Left renal pelvis (tissue), 4 donors: ENCODE measurements at places on chromosomes 1 and 21. TPM values are rescaled to one million over a fixed set of nuclear protein-coding genes. Genes with fewer than 3 reads are reported as not detected.

The LCE1B gene
- not detected for polyA plus RNA-seq

The LDLRAD1 gene
- polyA plus RNA-seq: not detected

GRCh38 chr1:209319057-209319432, 264.5 kb upstream of the CAMK1G start:
- no peak for DNase-seq

GRCh38 chr1:67824766-67825165, 8.5 kb downstream of the GNG12 start:
- no peak for DNase-seq

GRCh38 chr1:234756857-234757256, 146.9 kb upstream of the IRF2BP2 start:
- no peak for DNase-seq

- no peak for DNase-seq
Observed at GRCh38 chr1:220877377-220878095, 1.7 kb upstream of the HLX start.
